AG08395 (cell line): ENCODE measurements at places on chromosomes 11 and 22.

DNA sequence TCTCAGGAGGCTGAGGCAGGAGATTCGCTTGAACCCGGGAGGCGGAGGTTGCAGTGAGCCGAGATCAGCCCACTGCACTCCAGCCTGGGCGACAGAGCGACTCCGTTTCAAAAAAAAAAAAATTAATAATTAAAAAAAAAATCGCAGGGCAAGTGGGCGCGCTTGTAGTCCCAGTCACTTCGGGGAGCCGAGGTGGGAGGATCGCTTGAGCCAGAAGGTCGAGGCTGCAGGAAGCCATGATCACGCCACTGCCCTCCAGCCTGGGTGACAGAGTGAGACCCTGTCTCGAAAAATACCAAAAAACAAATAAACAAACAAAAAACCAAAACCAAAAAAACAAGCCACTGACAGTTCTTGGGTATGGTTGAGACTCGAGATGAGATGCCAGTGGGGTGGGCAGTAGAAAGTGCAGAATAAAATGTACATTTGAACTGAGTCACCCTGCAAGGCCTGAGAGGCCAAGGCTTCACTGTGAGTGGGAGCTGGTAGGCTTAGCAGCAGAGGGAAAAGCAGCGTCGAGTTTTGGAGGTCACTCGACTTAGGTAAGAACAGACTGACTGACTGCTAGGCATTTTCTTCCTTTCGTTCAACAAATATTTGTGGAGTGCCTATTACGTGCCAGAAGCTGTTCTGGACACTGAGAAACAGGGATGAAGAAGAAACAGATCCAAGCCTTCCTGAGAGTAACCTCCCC, 635 bp upstream of the LDHA start:
- peak; percentile 31 for DNase-seq

GRCh38 chr22:20877715-20878114, 18.9 kb downstream of the SNAP29 start:
- DNase-seq: no peak

DNA sequence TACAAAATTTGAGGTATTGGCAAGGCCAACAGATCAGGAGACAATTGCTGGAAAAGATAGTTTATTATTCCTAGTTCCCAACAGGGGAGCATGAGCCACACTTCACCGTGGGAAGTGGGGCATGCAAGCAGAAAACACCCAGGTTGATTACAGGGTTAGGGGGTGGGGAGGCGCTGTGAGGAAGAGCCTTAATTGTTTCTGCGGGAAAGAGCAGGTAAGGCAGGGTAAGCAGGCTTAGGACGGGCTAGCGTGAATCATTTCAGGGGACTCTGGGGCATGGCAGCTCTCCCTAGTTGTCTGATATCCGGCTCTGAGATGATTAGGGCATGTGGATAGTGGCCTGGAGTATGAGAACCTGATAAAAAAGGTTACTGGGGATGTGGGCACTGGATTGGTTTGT, 20.7 kb upstream of the HTR3A start:
- DNase-seq: no peak

DNA sequence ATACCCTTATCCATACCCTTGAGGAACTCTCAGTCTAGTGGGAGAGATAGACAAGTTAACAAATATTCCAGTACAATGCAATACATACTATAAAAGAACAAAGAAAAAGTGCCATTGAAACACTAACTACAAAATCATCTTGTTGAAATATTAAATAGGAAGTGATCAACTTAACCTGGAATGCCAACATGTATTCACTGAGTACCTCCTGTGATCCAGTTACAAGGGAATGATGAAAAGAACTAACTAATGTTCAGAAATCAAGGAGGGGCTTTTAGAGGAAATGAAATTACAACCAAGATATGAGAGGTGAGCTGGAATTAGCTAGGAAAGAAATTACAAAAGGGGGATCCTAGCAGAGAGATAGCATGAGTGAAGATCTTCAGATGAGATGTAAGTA, 6.2 kb upstream of the FIBIN start:
- DNase-seq: no peak

- DNase-seq: no peak
These were observed 18.2 kb downstream of the MIF start for GRCh38 chr22:23912293-23912903.

- DNase-seq: no peak
These were observed 1491.7 kb upstream of the RAG2 start for GRCh38 chr11:38089726-38090125.

- peak; percentile 98 for DNase-seq
These were observed 937 bp upstream of the EFEMP2 start for GRCh38 chr11:65873318-65874156.
